ENCODE measurements at places on chromosomes 11 and 22.

DNA sequence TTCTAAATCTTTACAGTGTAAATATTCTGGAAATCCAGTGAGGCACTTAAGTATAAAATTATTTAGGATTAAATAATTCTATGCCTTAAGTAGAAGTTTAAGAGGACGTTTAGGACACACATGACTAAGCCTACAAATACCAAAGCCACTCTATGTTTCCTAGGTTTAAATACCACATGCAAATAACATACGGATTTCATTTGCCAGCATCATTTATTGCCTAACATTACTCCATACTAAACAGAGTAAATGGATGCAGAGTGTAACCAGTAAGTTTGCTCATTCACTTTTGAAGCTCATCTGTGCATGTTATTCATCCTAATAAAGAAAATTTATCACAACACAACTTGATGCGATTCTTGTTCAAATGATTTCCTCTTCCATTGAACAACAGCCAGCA lies 4.1 kb downstream of the BDNF start:
- DNase-seq, result no peak

GRCh38 chr22:44572414-44573207 lies 74.6 kb upstream of the RTL6 start:
- DNase-seq, result no peak

DNA sequence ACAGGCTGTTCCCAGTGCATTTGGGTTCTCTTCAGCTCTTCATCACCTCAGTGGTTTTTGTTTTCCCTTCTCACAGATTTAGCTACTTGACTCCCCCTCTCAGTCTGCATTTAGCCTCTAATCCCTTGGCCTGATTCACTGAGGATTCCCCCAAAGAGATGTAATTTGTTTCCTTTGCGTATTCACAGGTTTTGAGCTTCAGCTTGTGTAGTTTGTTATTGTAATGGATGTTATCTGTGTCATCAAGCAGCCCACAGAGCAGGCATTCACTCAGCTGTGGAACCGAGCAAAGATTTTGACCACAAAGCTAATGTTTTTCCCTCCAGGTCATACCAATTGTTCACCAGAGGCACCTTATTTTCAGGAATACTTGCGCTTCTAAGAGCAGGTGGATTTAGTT lies 6.4 kb upstream of the ME3 start:
- no peak for DNase-seq

DNA sequence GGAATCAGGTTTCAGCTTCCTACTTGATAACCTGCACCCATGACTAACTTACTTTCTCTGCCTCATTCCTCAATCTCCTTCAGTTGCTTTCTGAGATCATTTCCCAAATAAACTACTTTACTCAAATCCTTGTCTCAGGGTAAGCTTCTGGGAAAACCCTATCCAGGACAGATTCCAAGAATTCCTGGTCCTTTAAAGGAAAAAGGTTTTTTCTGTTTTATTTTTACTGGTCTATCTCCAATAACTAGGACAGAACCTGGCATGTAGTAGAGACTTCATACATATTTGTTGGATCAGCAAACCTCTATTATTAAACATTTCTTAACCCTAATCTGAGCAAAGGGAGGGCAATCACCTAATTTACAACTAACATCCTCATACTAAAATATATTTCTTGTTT lies 910.5 kb upstream of the CHORDC1 start:
- DNase-seq, result no peak

DNA sequence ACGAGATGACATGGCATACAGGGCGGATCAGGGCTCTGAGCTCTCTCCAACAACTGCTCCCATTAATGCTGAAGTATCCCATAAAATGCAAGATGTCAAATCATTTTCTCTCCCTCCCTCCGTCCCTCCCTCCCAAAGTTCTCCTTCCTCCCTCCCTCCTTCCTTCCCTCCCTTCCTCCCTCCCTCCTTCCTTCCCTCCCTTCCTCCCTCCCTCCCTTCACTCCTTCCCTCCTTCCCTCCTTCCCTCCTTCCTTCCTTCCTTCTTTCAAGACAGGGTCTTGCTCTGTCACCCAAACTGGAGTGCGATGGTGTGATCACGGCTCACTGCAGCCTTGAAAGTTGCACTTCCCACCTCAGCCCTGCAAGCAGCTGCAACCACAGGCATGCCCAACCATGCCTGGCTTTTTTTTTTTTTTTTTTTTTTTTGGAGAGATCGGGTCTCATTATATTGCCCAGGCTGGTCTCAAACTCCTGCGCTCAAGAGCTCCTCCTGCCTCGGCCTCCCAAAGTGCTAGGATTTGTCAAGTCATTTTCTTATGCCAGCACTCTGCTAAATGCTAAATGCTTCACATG lies 38.2 kb downstream of the TXN2 start:
- DNase-seq, result no peak

DNA sequence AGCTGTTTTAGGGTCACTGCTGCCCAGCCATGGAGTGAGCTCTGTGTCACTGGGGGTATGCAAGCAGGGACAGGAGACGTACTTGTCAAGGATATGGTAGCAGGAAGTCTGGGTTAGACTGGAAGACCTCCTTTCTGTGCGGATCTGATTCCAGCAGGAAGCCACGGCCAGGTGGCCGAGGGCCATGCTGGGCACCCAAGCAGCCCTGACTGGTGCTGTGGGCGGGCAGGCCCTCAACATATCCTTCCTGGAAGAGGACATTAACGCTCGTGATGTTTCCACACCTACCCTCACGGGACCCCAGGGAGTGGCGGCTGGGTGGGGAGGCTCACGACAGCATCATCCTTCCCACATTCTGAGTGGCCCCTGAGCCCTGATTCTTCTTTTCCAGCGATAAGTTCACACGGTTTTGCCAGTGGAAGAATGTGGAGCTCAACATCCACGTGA lies 8.7 kb upstream of the ANKRD13D start:
- DNase-seq, result no peak

DNA sequence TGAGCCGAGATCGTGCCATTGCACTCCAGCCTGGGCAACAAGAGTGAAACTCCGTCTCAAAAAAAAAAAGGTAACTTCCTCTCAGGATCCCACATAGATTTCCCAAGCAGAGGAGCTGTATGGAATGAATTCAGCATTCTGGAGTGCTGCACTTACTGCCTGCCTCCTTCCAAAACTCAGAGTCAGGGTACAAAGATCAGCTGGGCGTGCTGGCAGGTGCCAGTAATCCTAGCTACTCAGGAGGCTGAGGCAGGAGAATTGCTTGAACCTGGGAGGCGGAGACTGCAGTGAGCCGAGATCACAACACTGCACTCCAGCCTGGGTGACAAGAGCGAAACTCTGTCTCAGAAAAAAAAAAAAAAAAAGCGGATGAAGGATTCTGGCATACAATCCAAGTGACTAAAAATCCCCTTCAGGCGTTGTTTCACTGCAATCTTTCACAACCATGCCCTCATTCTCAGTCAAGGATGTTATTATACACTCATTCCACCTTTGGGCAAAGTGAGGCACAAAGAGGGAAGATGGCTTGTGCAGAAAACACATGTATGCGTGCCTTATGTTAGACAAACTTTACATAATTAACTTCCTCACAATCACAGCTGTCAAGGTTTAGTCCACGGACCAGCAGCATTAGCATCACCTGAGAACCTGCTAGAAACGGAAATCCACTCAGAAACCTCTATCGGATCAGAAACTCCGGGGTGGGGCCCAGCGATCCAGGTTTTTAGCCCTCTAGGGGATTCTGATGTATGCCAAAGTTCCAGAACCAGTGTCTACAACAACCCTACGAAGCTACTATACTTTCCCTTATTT lies 1.1 kb upstream of the NOL12 start:
- DNase-seq, result no peak

DNA sequence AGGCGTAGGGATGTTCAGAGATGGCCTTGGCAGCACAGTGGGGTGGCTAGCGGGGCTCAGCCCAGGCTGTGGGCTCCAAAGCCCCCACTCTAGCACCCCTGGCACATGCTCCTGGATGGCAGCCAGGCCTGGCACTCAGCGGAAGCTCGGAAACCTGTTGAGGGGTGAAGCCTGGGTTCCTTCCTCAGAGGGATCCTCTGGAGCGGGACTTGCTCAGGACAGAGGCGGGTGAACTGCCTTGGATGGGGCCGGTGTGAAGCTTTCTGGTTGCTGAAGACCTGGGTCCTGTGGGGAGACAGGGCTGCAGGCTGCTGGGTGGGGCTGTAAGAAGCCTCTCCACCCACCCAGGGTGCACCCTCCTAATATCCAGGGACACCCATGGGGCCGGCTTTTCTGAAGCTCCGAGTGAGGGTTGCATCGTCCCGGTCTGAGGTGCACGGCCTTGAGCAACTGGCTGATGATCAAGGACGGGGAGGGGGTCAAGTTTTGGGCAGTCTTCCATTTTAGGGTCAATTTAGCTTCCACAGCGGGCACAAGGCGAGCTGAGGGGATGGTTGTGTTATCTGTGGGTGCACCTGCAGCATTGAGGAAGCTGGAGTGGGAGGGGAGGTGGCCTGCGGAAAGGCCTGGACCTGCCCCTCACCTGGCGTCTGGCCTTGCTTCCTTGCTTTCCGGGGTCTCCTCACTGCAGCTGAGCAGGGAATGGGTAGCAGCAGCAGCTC lies 5.2 kb downstream of the MRGPRE start:
- no peak for DNase-seq

- no peak for DNase-seq
Measured at GRCh38 chr11:74611369-74611861, 19.0 kb downstream of the POLD3 start.

- no peak for DNase-seq
Measured at GRCh38 chr11:75342231-75342918, 9.1 kb downstream of the ARRB1 start.

DNA sequence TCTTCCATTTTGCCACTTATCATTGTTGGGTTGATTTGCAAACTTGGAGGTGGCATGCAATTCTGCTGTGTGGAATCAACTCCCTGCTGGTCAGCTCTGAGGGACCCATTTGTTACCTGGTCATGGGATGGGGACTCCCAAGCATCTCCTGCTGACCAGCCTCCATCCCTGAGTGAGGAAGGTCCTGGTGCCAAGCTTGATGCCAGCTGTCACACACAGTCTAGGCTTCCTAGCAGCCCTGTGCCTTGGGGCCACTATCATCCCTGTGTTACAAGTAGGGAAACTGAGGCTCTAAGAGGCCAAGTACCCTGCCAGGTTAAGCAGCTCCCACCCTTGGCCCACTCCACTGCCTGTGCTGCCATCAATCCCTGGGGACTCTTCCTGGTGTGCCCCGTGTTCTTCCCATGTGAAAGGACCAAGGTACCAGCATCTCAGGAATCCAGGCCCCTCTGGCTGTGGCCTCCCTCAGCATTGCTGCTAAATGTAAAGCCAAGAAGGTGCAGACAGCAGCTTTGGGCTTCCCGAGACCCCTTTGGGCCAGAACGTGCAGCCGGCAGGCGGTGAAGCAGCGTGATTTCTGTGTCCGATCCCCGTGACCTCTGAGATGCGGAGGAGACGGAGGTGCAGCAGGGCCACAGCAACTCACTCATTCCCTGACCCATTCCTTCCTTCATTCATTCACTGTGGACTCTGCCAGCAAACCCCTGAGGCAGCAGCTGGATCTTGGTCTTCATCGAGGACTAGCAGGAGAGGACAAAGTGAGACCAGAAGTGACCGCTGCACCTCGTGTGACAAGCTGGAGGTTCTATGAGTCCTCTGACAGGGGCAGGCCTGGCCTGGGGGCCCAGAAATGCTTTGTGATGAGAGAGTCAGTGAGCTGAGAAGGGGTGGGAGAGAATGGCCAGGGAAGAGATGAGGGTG lies 49.7 kb downstream of the MYEOV start:
- DNase-seq, result no peak

- no peak for DNase-seq
Measured at GRCh38 chr22:49765951-49766350, 61.7 kb downstream of the BRD1 start.

- no peak for DNase-seq
Measured at GRCh38 chr11:119975561-119976152, 162.3 kb downstream of the TRIM29 start.

GRCh38 chr11:5115339-5115738 lies 22.8 kb downstream of the OR52A5 start:
- no peak for DNase-seq

GRCh38 chr11:34468209-34468841 lies 29.6 kb downstream of the CAT start:
- DNase-seq, result no peak
